ENCODE measurements at places on chromosomes 6 and 20. TPM values are rescaled to one million over a fixed set of nuclear protein-coding genes. Genes with fewer than 3 reads are reported as not detected.

SNAI1 gene
- 1.1 TPM for total RNA-seq

APOM gene
- 123 TPM for total RNA-seq

BEND3 gene
- total RNA-seq, result 1.1 TPM

SCAF8 gene
- total RNA-seq, result 12.7 TPM

PPP1R14C gene
- not detected for total RNA-seq

PPIL6 gene
- total RNA-seq, result 0.12 TPM

- DNase-seq, result no peak
Measured at GRCh38 chr6:14722704-14723103, 523.2 kb upstream of the JARID2 start.

- DNase-seq, result no peak
Measured at GRCh38 chr6:82842721-82843120, 222.9 kb downstream of the UBE3D start.

GRCh38 chr6:27547157-27548075, 74.5 kb upstream of the ZNF184 start:
- no peak for DNase-seq

DNA sequence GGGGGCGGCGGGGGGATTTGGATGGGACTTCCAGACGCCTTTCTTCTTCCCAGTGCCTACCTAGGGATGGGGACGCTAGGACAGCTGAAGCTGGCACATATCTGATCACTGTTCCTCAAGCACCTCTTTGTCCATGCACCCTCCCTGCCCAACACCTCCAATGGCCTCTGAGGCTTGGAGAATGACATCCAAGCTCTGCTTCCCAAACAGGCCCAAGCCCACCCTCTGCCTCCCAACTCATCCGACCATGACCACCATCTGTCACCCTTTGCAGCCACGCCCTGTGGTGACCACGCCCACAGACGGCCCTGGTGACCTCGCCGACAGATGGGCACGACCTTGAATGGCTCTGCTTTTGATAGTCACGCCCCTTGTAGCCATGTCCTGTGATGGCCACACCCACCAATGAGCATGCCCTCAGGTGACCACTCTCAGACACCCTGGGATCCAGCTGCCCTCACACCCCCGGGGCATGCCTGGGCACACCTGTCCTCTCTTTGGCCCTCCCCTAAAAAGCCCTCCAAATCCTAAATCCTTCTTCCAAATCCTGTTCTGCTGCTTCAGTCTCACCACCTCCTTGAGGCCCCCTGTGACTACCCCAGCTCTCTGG, 51.0 kb downstream of the SSR1 start:
- peak; percentile 42 for DNase-seq

GRCh38 chr20:46011631-46012482, 3.1 kb downstream of the MMP9 start:
- DNase-seq, result peak; percentile 67

- DNase-seq, result no peak
Measured at GRCh38 chr6:156282087-156282486, 495.1 kb upstream of the ARID1B start.

- DNase-seq, result no peak
Measured at GRCh38 chr20:10217721-10218410, 764 bp upstream of the SNAP25 start.

DNA sequence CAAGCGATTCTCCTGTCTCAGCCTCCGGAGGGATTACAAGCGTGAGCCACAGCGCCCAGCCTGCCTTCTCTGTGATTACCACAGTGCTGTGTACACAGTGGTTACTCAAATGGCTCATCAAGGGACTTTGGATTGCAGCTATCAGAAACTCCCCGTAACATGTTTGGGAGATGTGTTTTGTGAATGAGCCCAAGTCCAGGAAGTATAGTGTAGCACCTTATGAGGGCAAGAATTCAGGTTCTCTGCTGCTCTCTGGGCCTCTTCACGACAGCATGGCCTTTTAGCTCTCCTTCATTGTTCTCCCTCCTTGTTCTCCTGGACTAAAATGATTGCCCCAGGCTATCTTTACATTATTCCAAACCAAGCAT, 34.1 kb upstream of the RPL7L1 start:
- peak; percentile 67 for DNase-seq

DNA sequence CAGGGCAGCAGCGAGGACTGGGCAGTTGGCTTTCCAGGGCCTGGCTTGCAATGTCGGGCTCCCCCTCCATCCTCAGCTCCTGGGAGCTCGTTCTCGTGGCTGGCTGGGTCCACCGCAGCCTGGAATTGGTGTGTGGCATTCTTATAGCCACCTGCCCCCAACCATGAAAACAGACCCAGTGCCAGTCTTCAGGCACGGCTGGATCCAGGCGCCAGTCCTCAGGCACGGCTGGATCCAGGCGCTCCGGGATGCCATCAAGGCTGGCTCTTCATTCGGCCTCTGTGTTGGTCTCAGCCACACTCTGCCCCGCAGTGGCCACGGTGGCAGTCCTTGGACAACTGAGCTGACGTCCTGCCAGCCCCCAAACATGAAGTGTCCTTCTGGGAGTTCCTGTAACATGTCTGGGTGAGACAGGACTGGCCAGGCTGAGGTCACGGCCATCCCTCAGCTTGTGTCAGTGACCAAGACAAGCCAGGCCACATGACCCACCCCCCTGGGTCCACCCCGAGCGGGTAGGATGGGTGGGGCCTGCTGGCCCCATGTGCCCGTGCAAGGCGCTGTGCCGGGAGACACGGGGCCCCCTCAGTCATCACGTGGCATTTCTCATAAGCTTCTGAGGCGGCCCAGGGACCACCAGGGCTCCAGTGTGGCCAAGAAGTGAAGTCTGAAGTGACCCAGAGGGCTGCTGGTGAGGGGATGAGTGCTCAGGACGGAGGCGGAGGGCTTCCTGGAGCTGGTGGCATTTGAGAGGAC, 99.0 kb downstream of the TAF4 start:
- no peak for DNase-seq

Data from right lobe of liver (tissue), 6 donors.